ENCODE measurements at places on chromosomes 5 and 9.

DNA sequence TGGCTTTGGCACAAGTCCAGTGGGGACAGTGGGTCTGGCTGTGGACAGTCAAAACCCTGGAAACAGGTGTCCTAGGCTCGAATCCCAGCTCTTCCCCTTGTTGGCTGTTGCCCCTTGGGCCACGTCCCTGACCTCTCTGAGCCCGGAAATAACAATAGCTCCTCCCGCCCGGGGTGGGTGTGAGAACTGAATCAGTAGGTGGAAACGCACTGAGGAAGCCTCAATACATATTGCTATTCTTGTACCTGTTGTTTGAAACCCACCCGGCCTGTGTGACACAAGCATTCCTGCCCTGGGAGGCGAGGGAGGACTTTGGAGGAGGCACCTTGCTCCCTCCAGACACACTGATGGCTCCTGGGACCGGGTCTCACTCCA is 134.1 kb downstream of the OLFM1 start:
- no peak for DNase-seq

- DNase-seq = no peak
Measured at GRCh38 chr5:72658161-72658560, 151.0 kb upstream of the ZNF366 start.

GRCh38 chr9:10059044-10059443 is 553.8 kb downstream of the PTPRD start:
- DNase-seq = no peak

- no peak for DNase-seq
Measured at GRCh38 chr9:136051453-136051836, 43.6 kb downstream of the NACC2 start.

GRCh38 chr9:131589124-131589711 is 43.9 kb downstream of the PRRT1B start:
- no peak for DNase-seq

DNA sequence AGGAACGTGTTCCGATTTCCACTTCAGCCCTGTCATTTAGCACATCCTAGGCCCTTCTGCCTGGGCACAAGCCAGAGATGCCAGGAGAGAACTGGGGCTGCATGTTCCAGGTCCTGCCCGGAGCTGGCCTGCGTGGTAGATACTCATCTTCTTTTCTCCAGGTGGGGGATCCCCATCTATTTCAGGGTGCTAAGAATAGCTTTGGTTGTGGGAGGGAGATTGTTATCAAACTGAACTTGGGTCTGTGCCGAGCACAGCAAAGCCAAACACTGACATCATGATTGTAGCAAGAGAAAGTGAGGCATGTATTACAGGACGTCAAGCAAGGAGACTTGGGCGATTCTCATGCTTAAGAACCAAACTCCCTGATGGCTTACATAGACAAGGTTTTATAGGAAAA is 18.2 kb downstream of the C9orf153 start:
- DNase-seq = no peak

DNA sequence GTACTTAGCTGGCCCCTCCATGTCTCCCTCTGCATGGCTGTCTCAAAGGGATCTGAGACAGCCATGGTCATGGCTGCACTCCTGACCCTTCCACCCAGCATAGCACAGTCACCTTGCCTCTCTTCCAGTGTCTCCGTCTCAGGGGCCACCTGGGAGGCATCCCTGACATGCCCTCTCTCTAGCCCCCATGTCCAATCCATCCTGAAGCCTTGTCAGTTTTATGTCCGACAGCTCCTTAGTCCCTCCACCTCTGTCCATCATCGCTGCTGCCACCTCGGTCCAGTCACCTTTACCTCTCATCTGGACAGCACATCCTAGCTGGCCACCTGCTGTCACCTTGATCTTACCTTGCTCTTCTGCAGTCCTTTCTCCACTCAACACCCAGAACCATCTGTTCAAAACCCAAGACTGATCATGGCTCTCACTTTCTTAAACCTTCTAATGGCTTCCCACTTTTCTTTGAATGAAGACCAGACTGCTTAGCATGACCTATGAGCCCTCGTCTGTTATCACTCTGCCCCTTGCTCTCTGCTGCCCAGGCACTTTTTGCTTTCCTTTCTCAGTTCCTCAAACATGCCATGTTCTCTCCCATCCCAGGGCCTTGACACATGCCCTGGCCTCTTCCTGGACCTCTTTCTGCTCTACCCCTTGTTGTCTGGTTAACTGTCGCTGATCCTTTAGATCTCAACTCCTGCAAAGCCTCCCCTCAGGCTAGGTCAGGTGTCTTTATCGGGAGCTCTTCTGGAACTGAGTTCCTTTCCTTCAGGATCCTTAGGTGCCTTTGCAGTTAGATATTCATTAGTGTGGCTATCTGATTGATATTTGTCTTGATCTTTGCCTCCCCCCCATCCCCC is 181.8 kb upstream of the PITX1 start:
- no peak for DNase-seq

- no peak for DNase-seq
Measured at GRCh38 chr9:85647571-85647970, 94.2 kb downstream of the AGTPBP1 start.

DNA sequence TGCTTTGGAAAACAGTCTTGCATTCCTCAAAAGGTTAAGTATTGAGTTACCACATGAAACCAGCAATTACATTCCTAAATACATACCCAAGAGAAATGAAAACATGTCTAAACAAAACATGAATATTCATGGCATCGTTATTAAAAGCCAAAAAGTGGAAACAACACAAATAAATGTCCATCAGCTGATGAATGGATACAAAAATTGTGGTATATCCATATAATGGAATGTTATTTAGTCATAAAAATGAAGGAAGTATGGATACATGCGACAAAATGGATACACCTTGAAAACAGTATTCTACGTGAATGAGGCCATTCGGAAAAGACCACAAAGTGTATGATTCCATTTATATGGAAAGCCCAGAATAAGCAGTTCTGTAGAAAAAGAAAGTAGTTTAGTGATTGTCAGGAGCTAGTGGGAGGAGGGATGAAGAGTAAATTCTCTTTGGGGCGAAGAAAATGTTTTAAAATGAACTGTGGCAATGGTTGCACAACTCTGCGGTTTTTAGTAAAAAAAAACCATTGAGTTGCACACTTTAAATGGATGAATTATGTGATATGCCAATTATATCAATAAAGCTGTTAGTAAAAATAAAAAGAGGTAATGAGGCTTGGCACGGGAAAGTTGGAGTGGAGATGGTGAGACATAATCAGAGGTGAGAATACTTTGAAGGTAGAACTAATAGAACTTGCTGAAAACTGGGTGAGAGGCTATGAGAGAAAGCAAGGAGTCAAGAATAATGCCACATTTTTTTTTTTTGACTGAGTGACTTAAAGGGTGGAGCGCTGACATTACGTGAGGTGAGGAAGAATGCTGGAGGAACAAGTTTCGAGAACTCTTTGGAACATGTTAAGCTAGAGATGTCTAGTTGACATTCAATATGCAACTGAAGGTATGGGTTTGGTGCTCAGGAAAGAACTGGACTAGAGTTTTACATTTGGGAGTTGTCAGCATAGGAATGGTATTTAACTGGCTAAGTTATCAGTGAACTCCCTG is 194.9 kb upstream of the ZNF608 start:
- DNase-seq = no peak

- DNase-seq = no peak
Measured at GRCh38 chr5:149594206-149594895, 13.1 kb downstream of the ARHGEF37 start.

DNA sequence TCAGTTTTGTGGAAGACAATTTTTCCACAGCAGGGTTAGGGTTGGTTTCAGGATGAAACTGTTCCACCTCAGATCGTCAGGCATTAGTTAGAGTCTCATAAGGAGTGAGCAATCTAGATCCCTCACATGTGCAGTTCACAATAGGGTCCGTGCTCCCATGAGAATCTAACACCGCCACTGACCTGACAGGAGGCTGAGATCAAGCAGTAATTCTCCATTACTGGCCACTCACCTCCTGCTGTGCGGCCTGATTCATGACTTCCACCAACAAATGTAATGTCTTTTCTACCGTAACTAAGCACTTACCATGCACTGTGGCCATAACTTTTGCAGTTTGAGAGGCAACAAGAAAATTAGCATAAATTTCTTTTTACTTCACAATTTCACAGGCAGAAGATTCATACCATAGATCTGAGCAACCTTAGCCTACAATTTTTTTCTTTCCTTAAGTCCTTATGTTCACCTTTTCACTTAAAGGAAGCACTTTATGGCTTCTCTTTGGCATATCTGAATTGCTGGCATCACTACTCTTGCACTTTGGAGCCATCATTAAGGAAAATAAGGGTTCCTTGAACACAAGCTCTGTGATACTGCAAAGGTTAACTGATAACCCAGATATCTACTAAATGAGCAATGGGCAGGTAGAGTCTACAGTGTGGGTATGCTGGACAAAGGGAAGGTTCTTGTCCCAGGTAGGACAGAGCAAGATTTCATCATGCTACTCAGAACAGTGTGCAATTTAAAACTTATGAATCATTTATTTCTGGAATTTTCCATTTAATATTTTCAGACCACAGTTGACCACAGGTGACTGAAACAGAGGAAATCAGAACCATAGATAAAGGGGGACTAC is 83.0 kb upstream of the IFNK start:
- no peak for DNase-seq

- DNase-seq = no peak
Measured at GRCh38 chr9:93194221-93194625, 10.3 kb downstream of the WNK2 start.

- DNase-seq = no peak
Measured at GRCh38 chr9:121500165-121500478, 478 bp upstream of the GGTA1 start.

GRCh38 chr9:127637322-127637847 is 25.3 kb downstream of the STXBP1 start:
- DNase-seq = no peak

DNA sequence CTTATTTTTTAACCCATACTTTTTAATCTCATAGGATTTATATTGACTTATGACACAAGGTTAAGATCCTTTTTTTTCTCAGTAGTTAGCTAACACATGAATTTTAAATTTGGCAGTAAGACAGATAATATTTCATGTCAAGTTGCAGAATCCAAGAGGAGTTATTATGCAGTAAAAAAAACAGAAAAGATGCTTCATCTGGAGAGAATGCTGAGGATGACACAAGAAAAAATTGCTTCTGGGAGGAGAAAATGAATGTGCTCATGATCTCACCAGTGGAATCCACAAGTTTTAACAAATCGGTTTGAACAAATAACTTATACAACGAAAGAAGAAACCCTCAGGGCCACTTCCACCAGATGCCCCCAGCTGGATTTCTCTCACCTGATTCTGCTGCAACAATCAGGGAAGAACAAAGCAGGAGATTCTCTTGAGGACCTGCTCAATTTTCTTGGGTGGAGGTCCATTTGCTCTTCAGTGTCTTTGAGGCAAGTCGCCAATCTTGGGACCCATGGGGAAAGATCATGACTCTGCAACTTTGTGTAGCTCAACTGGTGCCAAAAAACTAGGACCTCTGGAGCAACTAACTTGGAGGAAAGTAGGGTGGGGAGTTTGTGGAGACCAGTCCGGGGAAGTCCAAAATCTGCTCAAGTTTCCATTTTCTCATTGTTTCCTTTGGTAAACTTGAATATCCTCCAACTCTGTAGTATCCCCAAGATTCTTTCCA is 50.5 kb upstream of the TNFSF15 start:
- DNase-seq = no peak

GRCh38 chr5:43227655-43228054 is 35.6 kb downstream of the NIM1K start:
- peak; percentile 65 for DNase-seq

- DNase-seq = no peak
Measured at GRCh38 chr5:158911693-158912363, 187.9 kb downstream of the EBF1 start.

DNA sequence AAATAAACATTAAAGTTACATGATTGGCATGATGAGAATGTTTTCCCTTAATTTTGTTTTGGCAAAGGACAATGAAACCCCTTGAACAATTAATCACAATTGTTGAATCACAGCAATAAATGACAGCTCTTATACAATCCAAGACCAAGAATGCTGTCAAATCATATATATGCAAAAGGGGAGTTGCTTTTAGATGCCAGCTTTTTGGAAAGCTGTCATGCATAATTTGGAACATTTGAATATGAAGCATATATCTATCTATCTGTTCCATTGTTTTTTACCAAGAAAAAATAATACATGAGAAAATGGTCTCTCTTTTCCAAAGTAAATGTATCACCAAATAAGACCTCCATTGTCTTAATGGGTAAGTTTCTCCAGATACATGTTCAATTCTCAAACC is 44.5 kb downstream of the SPOCK1 start:
- DNase-seq = no peak

DNA sequence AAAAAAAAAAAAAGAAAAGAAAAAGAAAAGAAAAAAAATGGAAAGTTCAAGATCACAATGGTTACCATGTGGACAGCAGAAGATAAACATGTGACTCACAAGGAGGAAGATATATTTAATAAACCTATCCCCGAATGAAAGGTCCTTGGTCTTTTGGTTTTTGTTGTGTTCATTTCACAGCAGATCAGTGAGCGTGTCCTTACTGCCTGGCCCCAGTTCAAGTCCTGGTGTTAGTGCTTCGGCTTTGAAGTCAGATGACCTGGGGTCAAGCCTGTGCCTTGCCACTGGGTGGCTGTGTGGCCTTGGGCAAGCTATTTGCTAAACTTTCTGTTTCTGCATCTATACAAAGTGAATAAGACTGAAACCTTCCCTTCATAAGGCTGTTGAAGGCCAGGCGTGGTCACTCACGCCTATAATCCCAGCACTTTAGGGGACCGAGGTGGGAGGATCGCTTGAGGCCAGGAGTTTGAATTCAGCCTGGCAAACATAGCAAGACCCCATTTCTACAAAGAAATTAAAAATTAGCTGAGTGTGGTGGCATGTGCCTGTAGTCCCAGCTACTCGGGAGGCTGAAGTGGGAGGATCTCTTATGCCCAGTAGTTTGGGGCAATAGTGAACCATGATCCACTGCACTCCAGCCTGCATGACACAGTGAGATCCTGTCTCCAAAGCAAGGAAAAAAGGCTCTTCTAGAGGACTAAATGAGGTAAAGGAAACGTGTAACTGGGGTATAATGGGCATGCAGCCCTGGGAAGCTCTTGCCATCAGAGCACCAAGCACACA is 94.5 kb upstream of the SPATA31D4 start:
- DNase-seq = no peak

DNA sequence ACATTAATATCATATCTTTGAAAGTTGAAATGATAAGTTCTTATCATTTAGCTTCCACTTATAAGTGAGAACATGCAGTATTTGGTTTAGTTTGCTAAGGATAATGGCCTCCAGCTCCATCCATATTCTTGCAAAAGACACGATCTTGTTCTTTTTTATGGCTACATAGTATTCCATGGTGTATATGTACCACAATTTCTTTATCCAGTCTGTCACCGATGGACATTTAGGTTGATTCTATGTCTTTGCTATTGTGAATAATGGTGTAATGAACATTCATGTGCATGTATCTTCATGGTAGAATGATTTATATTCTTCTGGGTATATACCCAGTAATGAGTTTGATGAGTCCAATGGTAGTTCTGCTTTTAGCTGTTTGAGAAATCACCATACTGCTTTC is 135.0 kb upstream of the PRR16 start:
- DNase-seq = no peak

DNA sequence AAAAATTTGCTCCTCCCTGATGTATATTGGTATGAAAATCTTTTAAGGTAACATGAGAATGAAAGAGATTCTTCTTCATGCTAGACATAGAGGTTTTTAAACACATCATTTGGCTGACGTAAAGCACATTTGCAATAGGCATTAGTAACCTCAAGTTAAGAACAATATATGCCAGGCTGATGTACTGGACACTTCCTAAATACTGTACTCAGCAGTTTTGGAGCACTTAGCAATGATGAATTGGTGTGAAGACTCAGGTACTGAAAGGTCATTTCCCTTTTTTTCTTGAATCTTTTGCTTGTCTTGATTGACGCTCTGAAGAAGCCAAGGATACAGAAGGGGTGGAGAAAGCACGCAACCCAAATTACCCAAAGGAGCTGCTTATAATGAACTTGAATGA is 322.5 kb downstream of the PDE4D start:
- DNase-seq = no peak
